ENCODE measurements at places on chromosomes 7 and 10.

DNA sequence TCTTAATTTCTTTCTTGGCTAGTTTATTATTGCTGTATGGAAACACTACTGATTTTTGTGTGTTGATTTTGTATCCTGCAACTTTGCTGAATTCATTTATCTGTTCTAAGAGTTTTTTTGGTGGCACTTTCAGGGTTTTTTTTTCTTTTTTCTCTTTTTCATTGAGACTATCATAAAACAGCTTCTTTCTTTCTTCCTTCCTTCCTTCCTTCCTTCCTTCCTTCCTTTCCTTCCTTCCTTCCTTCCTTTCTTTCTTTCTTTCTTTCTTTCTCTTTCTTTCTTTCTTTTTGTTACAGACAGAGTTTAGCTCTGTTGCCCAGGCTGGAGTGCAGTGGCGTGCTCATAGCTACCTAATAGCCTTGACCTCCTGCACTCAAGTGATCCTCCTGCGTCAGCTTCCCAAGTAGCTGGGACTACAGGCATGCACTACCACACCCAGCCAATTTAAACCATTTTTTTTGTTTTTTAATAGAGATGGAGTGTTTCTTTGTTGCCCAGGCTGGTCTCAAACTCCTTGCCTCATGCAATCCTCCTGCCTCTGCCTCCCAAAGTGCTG is 72.3 kb downstream of the ZNF503 start:
- DNase-seq, result no peak

DNA sequence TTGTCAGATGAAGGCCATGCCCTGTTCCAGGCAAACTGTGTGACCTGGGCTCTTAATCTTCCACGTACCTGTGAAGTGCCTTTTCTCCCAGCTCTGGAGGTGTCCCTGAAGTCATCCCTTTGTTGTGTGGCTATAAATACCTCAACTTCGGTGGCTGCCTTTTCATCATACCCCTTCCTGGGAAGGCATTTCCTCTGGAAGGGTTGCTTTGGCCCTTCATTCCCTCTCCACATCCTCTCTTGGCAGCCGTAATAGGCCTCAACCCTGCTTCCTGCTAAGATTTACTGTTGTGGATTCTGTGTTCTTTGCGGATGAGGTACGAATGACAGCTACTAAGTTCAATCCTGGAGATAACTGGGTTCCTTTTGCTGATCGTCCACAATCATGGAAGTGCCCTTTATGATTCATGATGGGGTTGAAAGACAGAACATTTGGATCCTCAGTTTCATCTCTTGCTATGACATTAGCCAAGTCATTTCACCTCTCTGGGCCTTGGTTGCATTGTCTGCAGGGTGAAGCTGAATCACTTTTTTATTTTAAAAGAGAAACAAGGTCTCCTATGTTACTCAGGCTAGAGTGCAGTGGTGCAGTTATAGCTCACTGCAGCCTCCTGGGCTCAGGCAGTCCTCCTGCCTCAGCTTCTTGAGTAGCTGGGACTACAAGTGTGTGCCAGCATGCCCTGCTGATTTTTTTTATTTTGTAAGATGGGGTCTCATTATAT is 23.6 kb downstream of the FKBP6 start:
- DNase-seq, result no peak

DNA sequence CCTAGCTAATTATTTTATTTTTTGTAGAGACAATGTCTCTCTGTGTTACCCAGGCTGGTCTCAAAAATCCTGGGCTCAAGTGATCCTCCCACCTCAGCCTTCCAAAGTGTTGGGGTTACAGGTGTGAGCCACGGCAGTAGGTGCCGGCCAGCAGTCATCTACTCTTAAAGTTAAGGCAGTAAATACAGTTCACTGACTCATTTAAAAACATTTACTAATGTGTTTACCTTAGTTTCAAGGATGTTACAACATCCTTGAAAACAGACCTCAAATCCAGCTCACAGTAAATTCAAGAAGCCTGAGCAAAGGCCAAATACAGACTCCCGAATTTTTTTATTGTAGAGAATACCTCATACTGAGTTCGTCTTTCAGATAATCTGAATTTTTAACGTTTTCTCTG is 29.6 kb upstream of the ABCB4 start:
- DNase-seq, result no peak

- DNase-seq, result no peak
Measured at GRCh38 chr7:7517754-7518153, 17.9 kb downstream of the COL28A1 start.

DNA sequence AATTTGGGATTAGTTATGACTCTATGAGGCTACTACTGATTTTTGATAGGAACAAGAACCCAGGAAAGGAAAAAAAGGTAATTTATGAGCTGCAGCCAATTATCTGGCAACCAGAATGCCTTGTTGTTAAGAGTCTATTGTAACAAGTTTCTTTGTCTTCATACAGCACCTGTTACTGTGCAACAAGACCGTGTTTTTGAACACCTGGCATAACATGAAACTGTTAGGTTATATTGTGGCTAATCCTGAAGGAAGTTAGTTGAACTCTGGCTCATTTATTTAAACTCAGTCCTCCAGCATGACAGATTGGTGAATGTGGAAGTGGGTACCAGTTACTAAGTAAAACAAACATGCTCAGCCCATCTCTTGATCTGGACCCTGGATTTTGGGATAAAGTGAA is 33.0 kb downstream of the RALA start:
- DNase-seq, result no peak

DNA sequence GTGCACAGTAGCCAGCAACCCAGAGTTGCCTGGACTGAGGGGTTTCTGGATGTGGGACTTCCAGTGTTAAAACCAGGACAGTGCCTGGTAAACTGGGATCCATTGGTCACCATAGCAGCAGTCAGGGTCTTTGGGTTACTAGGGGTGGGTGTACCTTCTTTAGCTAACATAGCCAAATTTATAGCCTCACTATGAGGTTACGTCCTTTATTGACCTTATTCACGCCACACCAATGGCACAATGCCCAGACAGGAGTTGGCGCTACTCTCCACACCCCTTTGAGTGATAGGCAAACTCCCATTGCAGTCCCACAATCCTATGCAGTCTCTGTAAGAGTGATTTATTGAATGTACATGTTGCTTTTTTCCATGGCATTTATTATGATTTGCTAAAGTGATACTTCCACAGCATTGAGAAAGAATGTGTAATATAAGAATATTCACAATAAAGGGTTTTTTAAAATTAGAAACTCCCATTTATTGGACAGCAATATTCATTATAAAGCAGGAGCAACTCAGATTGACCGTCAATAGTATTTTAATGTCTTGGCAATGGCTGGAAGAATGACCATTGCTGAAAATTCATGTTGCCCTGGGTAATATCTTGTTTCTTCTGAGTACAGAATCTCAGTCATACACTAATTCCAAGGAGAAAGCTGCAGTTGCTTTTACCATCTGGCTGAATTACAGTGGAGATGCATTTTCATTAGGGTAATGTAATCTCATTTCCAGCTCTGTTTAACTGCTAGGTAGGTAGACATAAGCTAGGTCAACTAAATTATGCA is 26.1 kb downstream of the IFIT5 start:
- no peak for DNase-seq

DNA sequence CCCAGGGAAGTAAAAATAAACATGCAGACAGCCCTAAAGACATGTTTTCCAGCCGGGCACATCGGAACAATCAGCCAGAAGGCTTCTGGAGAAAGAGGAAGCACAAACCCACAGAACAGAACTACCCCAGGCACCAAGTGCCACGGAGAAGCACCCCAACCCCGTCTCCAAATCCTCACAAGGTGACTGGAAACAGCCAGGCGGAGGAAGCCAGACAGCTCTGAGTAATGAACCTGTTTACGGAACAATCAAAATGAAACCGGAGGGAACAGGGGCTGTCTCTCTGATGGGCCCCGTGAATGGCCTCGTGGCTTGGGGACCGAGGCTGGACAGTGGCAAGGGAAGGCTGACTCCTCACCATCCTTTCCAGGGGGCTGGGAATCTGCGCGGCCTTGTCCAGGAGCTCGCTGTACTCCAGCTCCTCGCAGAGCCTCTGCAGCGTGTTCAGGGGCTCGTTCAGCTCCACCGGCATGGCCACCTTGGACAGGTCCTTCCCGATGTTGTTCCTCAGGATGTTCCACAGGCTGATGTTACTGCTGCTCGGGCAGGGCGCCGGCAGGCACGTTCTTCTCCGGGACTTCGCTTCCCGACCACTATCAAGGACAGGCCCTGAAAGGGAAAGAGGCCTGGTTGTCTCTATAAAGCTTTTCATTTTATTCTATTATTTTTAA is 77.0 kb upstream of the GSDME start:
- DNase-seq, result peak; percentile 31

GRCh38 chr10:62527019-62527827 is 153.1 kb downstream of the ZNF365 start:
- no peak for DNase-seq

DNA sequence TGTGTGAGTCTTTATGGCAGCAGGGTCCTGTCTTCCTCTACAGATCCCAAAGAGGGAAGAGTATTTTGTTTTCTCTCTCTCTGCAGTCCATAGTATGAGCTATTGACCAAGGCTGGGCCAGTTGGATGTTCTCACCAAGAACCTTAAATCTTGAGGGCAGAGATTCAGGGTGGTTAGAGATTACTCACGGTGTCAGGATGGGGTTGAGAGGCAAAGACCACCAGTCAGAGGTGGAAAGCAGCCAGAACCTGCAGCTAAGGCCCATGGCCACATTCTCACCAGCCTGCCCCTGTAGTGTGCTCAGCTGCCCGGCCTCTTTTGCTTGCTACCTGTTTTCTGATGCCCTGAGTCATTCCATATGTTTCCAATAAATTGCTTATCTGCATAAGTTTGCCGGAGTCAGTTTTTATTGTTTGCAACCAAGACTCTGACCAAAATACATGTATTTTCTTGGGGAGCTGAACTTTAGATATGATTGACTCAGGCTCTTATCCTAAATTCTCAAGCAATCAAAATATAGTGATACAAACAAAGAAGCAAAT is 67.0 kb downstream of the MAP3K8 start:
- DNase-seq, result no peak

GRCh38 chr10:17488848-17489247 is 34.5 kb upstream of the ST8SIA6 start:
- no peak for DNase-seq

DNA sequence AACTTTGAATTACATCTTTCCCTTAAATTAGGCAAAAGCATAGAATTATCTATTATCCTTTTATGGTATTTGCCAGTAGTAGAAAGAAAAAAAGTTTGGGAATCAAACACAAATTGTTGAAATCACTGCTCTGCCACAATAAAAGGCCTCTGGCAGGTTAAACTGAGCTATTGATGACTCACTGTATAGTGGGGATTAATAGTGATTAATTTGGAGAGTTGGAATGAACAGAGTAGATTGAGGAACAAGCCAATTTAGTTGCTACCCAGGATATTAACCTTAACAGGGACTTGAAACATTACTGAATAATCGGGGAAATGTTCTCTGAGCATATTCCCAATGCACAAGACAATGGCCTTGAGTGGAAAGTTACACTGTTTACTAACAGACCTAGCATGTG is 33.1 kb downstream of the MASTL start:
- no peak for DNase-seq

- no peak for DNase-seq
Measured at GRCh38 chr7:17421941-17422340, 123.5 kb downstream of the AHR start.

DNA sequence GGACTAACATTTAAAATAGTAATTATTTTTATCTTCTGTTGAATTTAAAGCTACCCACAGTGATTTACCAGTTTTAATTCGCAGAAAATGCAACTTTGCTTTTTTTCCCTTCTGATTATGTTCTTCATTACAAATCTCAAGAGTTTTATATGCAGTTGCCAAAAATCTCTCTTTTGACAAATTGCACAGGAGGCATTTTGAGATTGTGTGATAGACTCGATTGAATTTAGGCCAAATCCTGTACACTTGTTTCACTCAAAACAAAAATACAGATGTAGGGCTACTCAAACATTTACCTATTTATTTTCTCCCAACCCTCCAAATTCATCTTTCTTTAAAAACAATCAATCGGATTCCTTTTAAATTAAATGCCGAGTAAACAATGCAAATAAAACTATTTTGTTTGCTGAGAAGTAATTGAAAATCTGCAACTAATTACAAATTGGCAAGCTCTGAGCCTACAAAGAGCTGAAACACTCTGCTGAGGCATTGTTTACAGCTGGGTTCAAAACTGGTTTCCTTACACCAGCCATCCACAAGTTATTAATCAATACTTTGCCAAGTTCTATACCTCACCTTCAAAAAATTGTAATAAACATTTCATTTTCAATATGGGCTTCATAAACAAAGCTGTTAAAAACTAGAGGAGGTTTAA is 214.9 kb upstream of the TCF7L2 start:
- no peak for DNase-seq

GRCh38 chr7:145106001-145106400 is 270.1 kb upstream of the TPK1 start:
- DNase-seq, result no peak

DNA sequence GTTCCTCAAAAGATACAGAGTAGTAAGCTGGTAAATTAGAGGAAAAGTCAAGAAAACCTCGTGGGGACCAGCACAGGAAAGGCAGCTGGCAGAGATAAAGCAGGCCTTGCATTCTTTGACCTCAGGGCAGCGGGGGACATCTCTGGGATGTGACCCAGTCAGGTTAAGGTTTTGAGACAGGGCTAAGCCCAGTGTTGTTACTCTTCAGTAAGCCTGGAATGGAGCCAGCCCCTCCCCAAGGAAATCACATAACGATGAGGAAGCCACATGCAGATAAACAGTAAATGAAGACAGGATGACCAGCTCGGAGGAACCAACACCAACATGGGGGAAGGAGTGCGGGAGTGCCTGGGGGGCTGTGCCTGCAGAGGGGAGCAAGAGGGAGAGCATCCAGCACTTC is 99.6 kb downstream of the JAZF1 start:
- no peak for DNase-seq

DNA sequence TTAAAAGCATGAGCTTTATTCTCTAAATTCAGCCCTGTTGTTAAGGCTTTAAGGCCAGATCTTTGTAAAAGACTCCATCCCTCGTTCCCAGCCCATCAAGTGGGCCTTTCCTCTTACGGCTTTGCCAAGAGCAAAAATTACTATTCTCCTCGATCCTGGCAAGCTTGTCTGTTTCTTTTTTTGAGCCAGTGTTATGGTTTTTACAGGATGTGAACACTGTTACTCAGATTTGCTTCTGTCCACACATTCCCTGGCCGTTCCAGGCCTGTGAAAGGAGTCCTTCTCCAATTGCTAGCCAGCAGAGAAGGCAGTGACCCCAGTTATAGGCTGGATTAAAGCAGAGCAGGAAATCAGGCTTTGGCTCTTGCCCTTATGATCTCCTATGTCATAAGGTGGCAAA is 47.0 kb upstream of the EPC1 start:
- DNase-seq, result no peak

Measured in putamen (tissue), 1 donor.